ENCODE measurements at places on chromosomes 1 and 21.

GRCh38 chr1:71738256-71738655 lies 544.1 kb downstream of the NEGR1 start:
- H3K27me3 ChIP-seq: no peaks in the 10 kb centered on the region
- H3K4me3 ChIP-seq: no peak overlapping the region
- no peak for DNase-seq
- H3K36me3 ChIP-seq: no peaks in the 10 kb centered on the region

DNA sequence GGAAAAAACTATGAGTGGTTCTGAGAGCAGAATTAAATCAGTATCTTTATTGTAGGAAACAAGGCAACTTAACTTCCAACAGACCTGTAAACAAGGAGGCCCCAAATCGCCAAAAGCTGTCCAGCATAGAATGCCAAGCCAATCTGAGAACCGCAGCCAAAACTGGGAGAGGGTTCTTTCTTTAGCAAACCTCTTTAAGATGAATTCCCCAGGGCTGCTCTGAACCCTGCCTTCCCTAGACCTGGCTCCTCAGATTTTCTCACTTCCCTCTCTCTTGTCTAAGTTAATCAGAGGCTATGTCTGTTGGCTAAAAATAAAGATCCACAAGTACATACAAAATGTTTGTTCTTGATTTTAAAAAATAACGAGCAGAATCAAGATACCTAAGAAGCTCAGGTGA lies 141.4 kb downstream of the SMYD3 start:
- no peak overlapping the region for H3K4me3 ChIP-seq
- no peaks in the 10 kb centered on the region for H3K4me1 ChIP-seq
- no peaks in the 10 kb centered on the region for H3K27me3 ChIP-seq
- no peak overlapping the region for H3K27ac ChIP-seq
- DNase-seq: no peak

GRCh38 chr1:117836069-117836468 lies 93.4 kb downstream of the GDAP2 start:
- no peak overlapping the region for H3K4me3 ChIP-seq
- no peaks in the 10 kb centered on the region for H3K4me1 ChIP-seq
- DNase-seq: no peak
- H3K36me3 ChIP-seq: peaks cover 12% of the 10 kb centered on the region
- H3K27me3 ChIP-seq: no peaks in the 10 kb centered on the region

- peak overlapping the region; percentile 17 for H3K27ac ChIP-seq
- no peak for DNase-seq
- no peaks in the 10 kb centered on the region for H3K27me3 ChIP-seq
- H3K4me3 ChIP-seq: no peak overlapping the region
- H3K36me3 ChIP-seq: peaks cover 42% of the 10 kb centered on the region
Measured at GRCh38 chr1:12565966-12566352, 52.1 kb downstream of the DHRS3 start.

- H3K36me3 ChIP-seq: no peaks in the 10 kb centered on the region
- DNase-seq: no peak
- no peak overlapping the region for H3K27ac ChIP-seq
- no peaks in the 10 kb centered on the region for H3K27me3 ChIP-seq
- H3K4me1 ChIP-seq: no peaks in the 10 kb centered on the region
- H3K4me3 ChIP-seq: no peak overlapping the region
Measured at GRCh38 chr1:87240661-87241285, 87.9 kb upstream of the LMO4 start.

DNA sequence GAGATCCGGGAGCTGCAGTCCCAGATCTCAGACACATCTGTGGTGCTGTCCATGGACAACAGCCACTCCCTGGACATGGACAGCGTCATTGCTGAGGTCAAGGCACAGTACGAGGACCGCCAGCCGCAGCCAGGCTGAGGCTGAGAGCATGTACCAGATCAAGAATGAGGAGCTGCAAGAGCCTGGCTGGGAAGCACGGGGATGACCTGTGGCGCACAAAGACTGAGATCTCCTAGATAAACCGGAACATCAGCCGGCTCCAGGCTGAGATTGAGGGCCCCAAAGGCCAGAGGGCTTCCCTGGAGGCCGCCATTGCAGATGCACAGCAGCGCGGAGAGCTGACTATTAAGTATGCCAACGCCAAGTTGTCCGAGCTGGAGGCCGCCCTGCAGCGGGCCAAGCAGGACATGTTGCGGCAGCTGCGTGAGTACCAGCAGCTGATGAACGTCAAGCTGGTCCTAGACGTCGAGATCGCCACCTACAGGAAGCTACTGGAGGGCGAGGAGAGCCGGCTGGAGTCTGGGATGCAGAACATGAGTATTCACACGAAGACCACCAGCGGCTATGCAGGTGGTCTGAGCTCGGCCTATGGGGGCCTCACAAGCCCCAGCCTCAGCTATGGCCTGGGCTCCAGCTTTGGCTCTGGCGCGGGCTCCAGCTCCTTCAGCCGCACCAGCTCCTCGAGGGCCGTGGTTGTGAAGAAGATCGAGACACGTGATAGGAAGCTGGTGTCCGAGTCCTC lies 25.5 kb downstream of the ETV3L start:
- peak; percentile 90 for DNase-seq
- H3K27me3 ChIP-seq: peaks cover 15% of the 10 kb centered on the region
- peak overlapping the region; percentile 17 for H3K4me3 ChIP-seq
- no peak overlapping the region for H3K27ac ChIP-seq

DNA sequence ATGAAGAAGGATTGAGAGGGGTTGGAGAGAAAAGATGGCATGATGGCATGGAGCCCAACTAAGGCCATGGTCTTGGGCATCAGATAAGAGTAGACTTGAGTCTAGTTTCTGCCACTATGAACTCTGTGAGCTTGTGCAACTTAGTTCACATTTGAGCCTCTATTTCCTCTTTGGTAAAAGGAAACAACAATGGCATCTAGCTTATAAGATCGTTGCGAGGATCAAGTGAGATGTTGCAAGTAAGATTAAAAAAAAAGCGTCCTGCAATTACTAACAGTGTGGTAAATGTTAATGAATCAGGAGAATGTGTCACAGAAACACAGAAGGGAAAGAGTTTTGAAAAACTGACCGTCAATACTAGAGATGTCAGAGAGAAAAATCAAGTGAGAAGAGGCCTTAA lies 202.9 kb upstream of the FGGY start:
- no peak overlapping the region for H3K27ac ChIP-seq
- H3K4me1 ChIP-seq: peaks cover 4% of the 10 kb centered on the region
- H3K36me3 ChIP-seq: no peaks in the 10 kb centered on the region
- no peak overlapping the region for H3K4me3 ChIP-seq
- DNase-seq: no peak
- no peaks in the 10 kb centered on the region for H3K27me3 ChIP-seq

DNA sequence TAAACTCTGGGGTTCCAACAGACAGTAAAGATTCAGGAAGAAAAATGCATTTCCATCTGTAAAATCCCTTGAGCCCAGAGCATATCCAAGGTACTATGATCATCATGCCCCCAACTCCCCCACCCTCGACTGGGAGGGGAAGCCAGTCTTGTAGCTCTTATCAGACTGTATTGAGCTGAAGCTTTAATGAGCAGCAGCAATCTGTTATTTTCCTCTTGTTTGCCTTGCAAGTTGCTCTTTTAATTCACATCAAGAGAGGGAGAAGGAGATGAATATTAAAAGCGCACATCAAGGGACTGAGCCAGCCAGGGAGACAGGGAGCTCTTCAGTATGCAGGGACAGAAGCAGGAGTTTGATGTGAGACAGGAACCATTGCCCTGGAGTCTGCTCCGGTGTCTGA lies 52.5 kb upstream of the KCNA3 start:
- H3K4me3 ChIP-seq: no peak overlapping the region
- peaks cover 5% of the 10 kb centered on the region for H3K27me3 ChIP-seq
- H3K4me1 ChIP-seq: no peaks in the 10 kb centered on the region
- H3K27ac ChIP-seq: no peak overlapping the region

- H3K27me3 ChIP-seq: peaks cover 3% of the 10 kb centered on the region
- DNase-seq: no peak
Measured at GRCh38 chr1:22217811-22218460, 75.0 kb upstream of the WNT4 start.
